ENCODE measurements at places on chromosomes 3 and 15. TPM values are rescaled to one million over a fixed set of nuclear protein-coding genes. Genes with fewer than 3 reads are reported as not detected.

PLA2G4F gene
- not detected for total RNA-seq

GRCh38 chr3:160159806-160160205 is 65.4 kb upstream of the C3orf80 start:
- no peaks in the 10 kb centered on the region for H3K36me3 ChIP-seq
- no peak overlapping the region for H3K27ac ChIP-seq
- H3K4me3 ChIP-seq: no peak overlapping the region
- H3K4me1 ChIP-seq: no peaks in the 10 kb centered on the region

SEMA3G gene
- total RNA-seq: 0.88 TPM

GRCh38 chr3:114213292-114213626 is 24.1 kb downstream of the ZNF80 start:
- H3K4me3 ChIP-seq: no peak overlapping the region
- DNase-seq: no peak
- H3K36me3 ChIP-seq: no peaks in the 10 kb centered on the region
- H3K27me3 ChIP-seq: no peaks in the 10 kb centered on the region
- H3K4me1 ChIP-seq: no peaks in the 10 kb centered on the region

GRCh38 chr3:188267790-188268335 is 113.9 kb downstream of the LPP start:
- H3K4me3 ChIP-seq: no peak overlapping the region
- no peaks in the 10 kb centered on the region for H3K36me3 ChIP-seq
- H3K4me1 ChIP-seq: peaks cover 48% of the 10 kb centered on the region
- DNase-seq: no peak
- peak overlapping the region; percentile 90 for H3K27ac ChIP-seq

GRCh38 chr15:67685008-67685599 is 140.2 kb upstream of the SKOR1 start:
- no peaks in the 10 kb centered on the region for H3K27me3 ChIP-seq
- no peak overlapping the region for H3K4me3 ChIP-seq
- DNase-seq: no peak
- H3K36me3 ChIP-seq: no peaks in the 10 kb centered on the region
- H3K27ac ChIP-seq: no peak overlapping the region

- DNase-seq: no peak
- no peaks in the 10 kb centered on the region for H3K27me3 ChIP-seq
- no peak overlapping the region for H3K27ac ChIP-seq
These were observed 212.4 kb upstream of the ZBTB20 start for GRCh38 chr3:115359536-115359935.

- peaks cover 14% of the 10 kb centered on the region for H3K4me1 ChIP-seq
- H3K36me3 ChIP-seq: no peaks in the 10 kb centered on the region
- no peak overlapping the region for H3K4me3 ChIP-seq
These were observed 66.1 kb downstream of the WHAMM start for GRCh38 chr15:82875411-82876003.

DNA sequence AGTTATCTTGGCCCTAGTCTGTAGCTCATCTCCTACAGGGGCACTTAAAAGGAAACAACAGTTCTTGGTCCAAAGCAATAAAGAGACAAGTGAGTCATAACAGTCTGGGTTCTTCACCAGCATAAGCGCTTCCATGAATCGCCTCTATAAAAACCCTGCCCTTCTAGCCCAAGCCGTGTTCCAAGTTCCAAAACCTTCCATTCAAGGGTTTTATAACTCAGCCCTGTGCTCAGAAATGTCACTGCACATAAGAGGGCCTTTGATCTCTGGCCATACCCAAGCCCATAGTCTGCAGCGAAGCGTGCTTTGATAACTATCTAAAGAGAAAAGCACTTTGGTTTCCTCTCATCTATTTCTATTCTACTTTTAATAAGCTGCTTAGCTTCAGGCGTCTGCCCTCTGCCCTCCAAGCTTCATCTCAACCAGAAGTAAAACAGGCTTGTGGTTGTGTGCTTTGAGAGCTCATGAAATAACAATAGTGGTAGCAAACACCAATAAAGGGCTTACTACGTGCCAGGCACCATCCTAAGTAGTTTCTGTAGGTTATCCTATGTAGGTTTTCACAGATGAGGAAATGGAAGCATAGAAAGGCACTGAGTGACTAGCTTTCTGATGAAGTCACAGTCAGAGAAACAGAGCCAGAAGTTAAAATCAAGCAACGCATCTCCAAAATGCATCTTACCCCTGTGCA is 64.0 kb upstream of the AKAP13 start:
- H3K27ac ChIP-seq: no peak overlapping the region
- H3K36me3 ChIP-seq: no peaks in the 10 kb centered on the region

GRCh38 chr3:116270056-116270455 is 175.2 kb downstream of the LSAMP start:
- H3K27me3 ChIP-seq: no peaks in the 10 kb centered on the region
- no peaks in the 10 kb centered on the region for H3K36me3 ChIP-seq
- H3K4me3 ChIP-seq: no peak overlapping the region
- no peaks in the 10 kb centered on the region for H3K4me1 ChIP-seq
- H3K27ac ChIP-seq: no peak overlapping the region
- no peak for DNase-seq

- H3K27ac ChIP-seq: no peak overlapping the region
- no peaks in the 10 kb centered on the region for H3K27me3 ChIP-seq
- H3K4me1 ChIP-seq: no peaks in the 10 kb centered on the region
- no peak overlapping the region for H3K4me3 ChIP-seq
- no peak for DNase-seq
These were observed 132.9 kb upstream of the LRRFIP2 start for GRCh38 chr3:37307321-37307720.

GMNC gene
- 6.9 TPM for total RNA-seq

TUSC7 gene
- total RNA-seq: not detected

DNA sequence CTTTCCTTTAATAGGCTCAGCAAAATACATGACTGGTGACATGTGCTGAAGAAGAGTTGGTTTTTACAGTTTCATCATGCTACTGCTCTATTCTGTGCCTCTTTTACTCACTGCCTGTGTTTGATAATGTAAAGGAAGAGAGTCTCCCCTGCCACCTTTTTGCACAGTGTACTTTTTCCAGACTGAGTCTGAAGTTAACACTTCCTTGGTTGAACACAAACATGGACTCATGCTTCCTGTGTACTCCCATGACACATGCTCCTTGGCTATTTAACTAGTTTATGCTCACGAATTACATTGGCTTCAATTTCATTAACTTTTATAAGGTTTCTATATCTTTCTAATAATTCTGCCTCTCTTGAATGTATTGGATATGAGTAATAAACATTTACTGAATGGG is 396.1 kb downstream of the VGLL3 start:
- no peaks in the 10 kb centered on the region for H3K27me3 ChIP-seq
- H3K27ac ChIP-seq: no peak overlapping the region
- no peaks in the 10 kb centered on the region for H3K36me3 ChIP-seq
- no peaks in the 10 kb centered on the region for H3K4me1 ChIP-seq
- H3K4me3 ChIP-seq: no peak overlapping the region
- no peak for DNase-seq

- H3K27ac ChIP-seq: no peak overlapping the region
- H3K36me3 ChIP-seq: no peaks in the 10 kb centered on the region
- H3K27me3 ChIP-seq: no peaks in the 10 kb centered on the region
- no peak for DNase-seq
- no peaks in the 10 kb centered on the region for H3K4me1 ChIP-seq
- H3K4me3 ChIP-seq: no peak overlapping the region
These were observed 55.8 kb downstream of the TRPC1 start for GRCh38 chr3:142779591-142779990.

GRCh38 chr3:191355406-191355805 is 25.1 kb upstream of the UTS2B start:
- H3K36me3 ChIP-seq: no peaks in the 10 kb centered on the region
- no peak overlapping the region for H3K27ac ChIP-seq
- H3K27me3 ChIP-seq: no peaks in the 10 kb centered on the region
- no peak for DNase-seq

C3orf70 gene
- 0.31 TPM for total RNA-seq

DNA sequence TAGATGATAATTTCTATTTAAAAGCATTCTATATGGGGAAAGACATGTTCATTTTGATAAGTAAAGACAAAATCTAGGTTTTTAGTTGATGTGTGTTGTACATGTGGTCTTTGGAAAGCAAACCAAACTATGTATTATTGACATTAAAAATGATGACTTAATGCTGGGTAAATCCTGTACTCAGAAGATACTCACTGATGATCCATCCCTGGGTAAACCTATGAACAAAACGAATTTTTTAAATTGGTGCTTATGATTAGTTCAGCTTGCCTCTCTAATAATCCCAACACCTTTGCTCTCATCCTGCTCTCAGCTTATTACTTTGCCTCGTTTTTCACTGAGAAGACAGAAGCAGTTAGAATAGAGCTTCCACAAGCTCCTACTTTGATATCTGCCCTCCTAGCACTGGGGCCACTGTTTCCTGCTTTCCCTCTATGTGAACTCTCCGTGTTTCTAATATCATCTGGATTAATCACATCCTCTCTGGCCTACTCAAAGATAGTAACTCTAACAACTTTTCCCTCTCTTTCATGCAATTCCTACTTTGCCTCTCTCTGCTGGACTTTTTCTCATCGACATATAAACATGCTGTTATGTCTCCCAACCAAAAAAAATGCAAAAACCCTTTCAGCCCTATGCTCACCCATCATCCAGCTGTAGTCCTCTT is 29.3 kb downstream of the RARRES1 start:
- no peaks in the 10 kb centered on the region for H3K4me1 ChIP-seq
- H3K36me3 ChIP-seq: no peaks in the 10 kb centered on the region
- H3K27ac ChIP-seq: no peak overlapping the region
- H3K27me3 ChIP-seq: no peaks in the 10 kb centered on the region

- no peaks in the 10 kb centered on the region for H3K27me3 ChIP-seq
- H3K27ac ChIP-seq: peak overlapping the region; percentile 50
- H3K4me1 ChIP-seq: peaks cover 16% of the 10 kb centered on the region
- H3K36me3 ChIP-seq: no peaks in the 10 kb centered on the region
These were observed 459.4 kb upstream of the TPRG1 start for GRCh38 chr3:188712248-188712924.

GRCh38 chr15:72174551-72175165 is 22.9 kb downstream of the GRAMD2A start:
- H3K27me3 ChIP-seq: no peaks in the 10 kb centered on the region
- H3K36me3 ChIP-seq: no peaks in the 10 kb centered on the region
- no peak overlapping the region for H3K4me3 ChIP-seq
- H3K27ac ChIP-seq: no peak overlapping the region
- DNase-seq: no peak

DNA sequence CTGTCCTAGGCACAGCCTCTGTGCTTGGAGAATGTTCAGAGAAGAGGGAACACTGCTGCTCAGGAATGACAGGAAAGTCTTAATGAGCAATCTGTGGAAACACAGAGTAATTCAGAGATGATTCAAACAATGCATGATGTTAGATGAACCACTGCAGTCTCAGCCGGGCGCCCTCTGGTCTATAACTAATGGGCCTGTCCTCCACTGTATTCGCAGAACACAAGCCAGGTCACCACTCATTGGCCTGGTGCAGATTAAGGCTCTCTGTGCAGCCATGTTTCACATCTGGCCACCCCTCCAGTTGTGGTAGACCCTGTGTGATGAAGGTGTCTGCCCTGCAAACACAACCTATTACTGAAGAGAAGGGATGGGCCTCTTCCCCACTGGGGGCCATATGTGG is 281.7 kb upstream of the ROPN1 start:
- DNase-seq: no peak
- no peaks in the 10 kb centered on the region for H3K4me1 ChIP-seq
- no peaks in the 10 kb centered on the region for H3K36me3 ChIP-seq
- H3K27ac ChIP-seq: no peak overlapping the region
- no peaks in the 10 kb centered on the region for H3K27me3 ChIP-seq

TGM4 gene
- not detected for total RNA-seq

UQCC5 gene
- total RNA-seq: 6.0 TPM

DNA sequence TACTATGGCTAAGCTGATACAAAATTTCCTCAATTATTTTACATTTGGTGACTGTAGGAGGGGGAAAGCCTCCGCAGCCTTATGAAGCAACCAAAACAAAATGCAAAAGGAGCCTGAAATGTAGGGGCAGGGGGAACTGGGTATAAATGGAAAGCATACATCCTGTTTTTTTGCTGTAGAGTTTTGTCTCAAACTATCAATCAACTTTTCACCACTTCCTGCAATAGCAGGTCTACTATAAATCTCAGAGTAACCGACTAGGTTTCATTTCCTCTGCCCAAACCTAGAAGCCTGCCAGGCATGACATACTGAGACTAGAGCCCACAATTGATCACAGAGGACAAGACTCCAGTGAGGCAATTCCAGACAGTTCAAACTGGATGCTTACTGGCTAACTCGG is 91.3 kb downstream of the SHQ1 start:
- H3K27me3 ChIP-seq: no peaks in the 10 kb centered on the region
- no peak overlapping the region for H3K4me3 ChIP-seq
- DNase-seq: no peak
- no peaks in the 10 kb centered on the region for H3K36me3 ChIP-seq
- H3K4me1 ChIP-seq: no peaks in the 10 kb centered on the region

DNA sequence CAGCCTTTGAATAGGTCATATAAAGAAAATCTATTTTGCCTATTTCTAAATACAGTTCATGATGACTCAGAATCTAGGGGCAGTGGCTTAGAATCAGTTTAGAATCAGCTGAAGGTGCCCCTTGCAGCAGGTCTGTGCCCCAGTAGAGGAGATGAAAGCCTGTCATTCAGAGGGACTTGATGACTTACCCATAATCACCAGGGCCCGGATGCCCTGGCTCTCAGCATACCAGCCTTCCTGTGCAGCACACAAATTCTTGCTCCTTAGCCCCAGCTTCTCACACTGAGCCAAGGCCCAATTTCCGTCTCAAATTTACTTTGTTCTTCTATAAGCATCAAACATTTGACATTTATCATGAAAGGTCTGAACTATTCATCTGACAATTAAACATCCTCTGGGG is 83.2 kb upstream of the EOMES start:
- H3K27ac ChIP-seq: no peak overlapping the region
- no peak for DNase-seq
- H3K27me3 ChIP-seq: no peaks in the 10 kb centered on the region
- no peak overlapping the region for H3K4me3 ChIP-seq

IQCH gene
- 1.1 TPM for total RNA-seq

DNA sequence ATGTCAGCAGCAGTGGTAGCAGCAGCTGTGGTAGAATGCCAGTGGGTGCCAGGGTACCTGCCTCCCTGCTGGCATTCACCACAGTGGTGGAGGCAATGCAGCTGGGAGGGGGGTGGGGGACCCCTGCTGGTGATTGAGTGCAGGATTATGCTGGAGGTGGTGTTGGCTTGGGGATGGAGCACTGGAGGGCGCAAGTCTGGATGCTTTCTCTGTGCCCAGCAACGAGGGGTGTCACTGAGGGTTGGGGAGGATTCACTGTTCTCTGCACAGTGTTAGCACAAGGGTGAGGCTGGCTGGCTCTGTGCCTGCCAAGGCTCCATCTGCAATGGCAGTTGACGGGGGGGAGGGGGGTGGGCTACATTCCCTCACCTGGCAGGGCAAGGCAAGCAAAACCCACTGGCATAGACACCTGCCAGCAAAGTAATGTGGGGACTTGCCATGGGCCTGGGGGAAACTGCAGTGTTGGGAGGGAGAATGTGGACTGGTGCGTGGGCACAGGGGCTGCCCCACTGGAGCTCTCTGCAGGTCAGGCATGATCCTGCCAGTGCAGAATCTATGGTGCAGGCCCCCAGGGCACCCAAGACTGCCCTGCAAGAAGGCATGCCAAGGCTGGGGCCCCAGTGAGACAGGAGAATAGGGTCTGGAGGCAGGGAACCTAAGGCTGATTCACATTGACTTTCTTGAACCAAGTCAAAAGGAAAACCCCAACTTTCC is 64.3 kb downstream of the MINDY4B start:
- no peak overlapping the region for H3K27ac ChIP-seq
- no peaks in the 10 kb centered on the region for H3K4me1 ChIP-seq
- H3K4me3 ChIP-seq: no peak overlapping the region
- no peaks in the 10 kb centered on the region for H3K36me3 ChIP-seq
- H3K27me3 ChIP-seq: no peaks in the 10 kb centered on the region
- no peak for DNase-seq

- H3K4me3 ChIP-seq: no peak overlapping the region
- no peak overlapping the region for H3K27ac ChIP-seq
- no peak for DNase-seq
- H3K27me3 ChIP-seq: no peaks in the 10 kb centered on the region
- H3K36me3 ChIP-seq: no peaks in the 10 kb centered on the region
- no peaks in the 10 kb centered on the region for H3K4me1 ChIP-seq
These were observed 40.8 kb downstream of the HMG20A start for GRCh38 chr15:77461486-77461885.
